ENCODE measurements at places on chromosomes 12 and 14. TPM values are rescaled to one million over a fixed set of nuclear protein-coding genes. Genes with fewer than 3 reads are reported as not detected.

The SLC48A1 gene
- total RNA-seq: 9.8 TPM

The EDDM3A gene
- total RNA-seq: not detected

- peak overlapping the region; percentile 97 for H3K4me3 ChIP-seq
- peaks cover 34% of the 10 kb centered on the region for H3K4me1 ChIP-seq
- H3K27ac ChIP-seq: peak overlapping the region; percentile 48
- no peaks in the 10 kb centered on the region for H3K36me3 ChIP-seq
- peaks cover 19% of the 10 kb centered on the region for H3K27me3 ChIP-seq
These were observed 844 bp downstream of the DPF3 start for GRCh38 chr14:72892879-72893635.

GRCh38 chr14:53236708-53237107 is 83.6 kb upstream of the DDHD1 start:
- no peak overlapping the region for H3K4me3 ChIP-seq
- no peak overlapping the region for H3K27ac ChIP-seq
- no peaks in the 10 kb centered on the region for H3K27me3 ChIP-seq
- DNase-seq: no peak
- no peaks in the 10 kb centered on the region for H3K4me1 ChIP-seq

The ADGRD1 gene
- not detected for total RNA-seq

DNA sequence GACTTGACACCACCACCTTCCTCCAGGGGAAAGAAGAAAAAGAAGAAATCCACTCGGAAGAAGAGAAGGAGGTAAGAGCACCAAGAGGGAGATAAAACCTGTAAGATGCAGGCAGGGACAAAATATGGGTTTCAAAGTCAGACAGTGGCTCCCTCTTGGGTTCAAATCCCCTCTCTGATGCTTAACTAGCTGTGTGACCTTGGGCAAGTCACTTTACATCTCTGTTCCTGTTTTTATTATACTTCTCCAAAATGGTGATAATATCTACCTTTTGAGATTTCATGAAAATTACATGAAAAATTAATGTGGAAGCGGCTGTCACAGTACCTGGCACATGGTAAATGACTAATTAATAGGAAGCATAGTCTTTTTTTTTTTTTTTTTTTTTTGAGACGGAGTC is 64.4 kb upstream of the HSPB8 start:
- H3K4me3 ChIP-seq: no peak overlapping the region
- no peaks in the 10 kb centered on the region for H3K36me3 ChIP-seq
- no peaks in the 10 kb centered on the region for H3K4me1 ChIP-seq
- peaks cover 3% of the 10 kb centered on the region for H3K27me3 ChIP-seq
- no peak for DNase-seq

DNA sequence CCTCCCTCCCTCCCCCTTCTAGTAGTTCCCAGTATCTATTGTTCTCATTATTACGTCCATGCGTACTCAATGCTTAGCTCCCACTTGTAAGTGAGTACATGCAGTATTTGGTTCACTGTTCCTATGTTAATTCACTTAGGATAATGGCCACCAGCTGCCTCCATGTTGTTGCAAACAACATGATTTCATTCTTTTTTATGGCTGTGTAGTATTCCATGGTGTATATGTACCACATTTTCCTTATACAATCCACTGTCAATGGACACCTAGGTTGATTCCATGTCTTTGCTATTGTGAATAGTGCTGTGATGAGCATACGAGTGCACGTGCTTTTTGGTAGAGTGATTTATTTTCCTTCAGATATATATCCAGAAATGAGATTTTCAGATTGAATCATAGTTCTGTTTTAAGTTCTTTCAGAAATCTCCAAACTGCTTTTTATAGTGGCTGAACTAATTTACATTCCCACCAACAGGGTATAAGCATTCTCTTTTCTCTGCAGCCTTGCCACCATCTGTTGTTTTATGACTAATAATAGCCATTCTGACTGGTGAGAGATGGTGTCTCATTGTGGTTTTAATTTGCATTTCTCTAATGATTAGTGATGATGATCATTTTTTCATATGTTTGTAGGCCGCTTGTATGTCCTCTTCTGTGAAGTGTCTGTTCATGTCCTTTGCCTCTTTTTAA is 17.9 kb upstream of the CLEC7A start:
- peaks cover under 1% of the 10 kb centered on the region for H3K4me1 ChIP-seq
- no peak for DNase-seq
- H3K27ac ChIP-seq: no peak overlapping the region
- no peaks in the 10 kb centered on the region for H3K36me3 ChIP-seq

The KERA gene
- not detected for total RNA-seq

DNA sequence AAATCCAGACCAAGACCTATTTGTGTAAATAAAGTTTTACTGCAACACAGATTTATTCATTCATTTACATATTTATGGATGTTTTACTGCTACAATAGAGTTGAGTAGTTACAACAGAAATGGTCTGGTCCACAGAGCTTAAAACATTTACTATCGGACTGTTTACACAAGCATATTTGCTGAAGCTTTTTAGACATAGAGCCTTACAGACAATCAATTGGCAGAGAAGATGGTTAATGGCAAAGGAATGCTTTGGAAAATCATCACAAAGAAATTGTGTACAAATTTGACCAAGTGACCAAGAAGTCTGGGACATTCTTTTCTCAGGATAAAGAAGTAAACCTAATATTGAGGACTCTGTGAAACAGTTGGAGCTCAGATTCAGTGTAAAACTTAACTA is 504.3 kb downstream of the SLC16A7 start:
- peaks cover 5% of the 10 kb centered on the region for H3K36me3 ChIP-seq
- DNase-seq: no peak
- no peaks in the 10 kb centered on the region for H3K4me1 ChIP-seq
- H3K27me3 ChIP-seq: no peaks in the 10 kb centered on the region
- no peak overlapping the region for H3K4me3 ChIP-seq
- no peak overlapping the region for H3K27ac ChIP-seq

Data from natural killer cell treated with Interleukin-12 subunit alpha and Interleukin-12 subunit beta and Interleukin-15 and Interleukin-18, amount 100 ng/mL, for 72 hours (primary cell).